ENCODE measurements at places on chromosomes 4 and X. TPM values are rescaled to one million over a fixed set of nuclear protein-coding genes. Genes with fewer than 3 reads are reported as not detected.

DNA sequence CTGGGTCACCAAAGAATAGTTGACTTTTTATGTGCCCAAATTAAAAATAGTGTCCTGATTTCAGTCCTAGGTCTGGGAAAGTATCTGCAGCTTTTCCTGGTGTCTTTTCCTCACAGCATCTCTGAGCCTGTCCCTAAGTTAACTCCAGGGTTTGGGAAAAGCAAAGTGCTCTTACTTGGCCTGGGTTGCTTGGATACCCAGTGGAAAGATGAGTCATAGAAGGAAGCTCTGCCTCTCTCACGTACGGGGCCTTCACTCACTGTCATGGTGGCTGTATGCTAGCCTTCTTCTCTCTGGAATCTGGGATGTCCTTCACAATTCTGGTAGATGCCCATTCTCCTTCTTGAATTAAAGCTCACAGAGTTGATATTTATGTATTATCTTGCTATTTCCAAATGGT lies 607.3 kb downstream of the ANKRD50 start:
- DNase-seq = no peak

DNA sequence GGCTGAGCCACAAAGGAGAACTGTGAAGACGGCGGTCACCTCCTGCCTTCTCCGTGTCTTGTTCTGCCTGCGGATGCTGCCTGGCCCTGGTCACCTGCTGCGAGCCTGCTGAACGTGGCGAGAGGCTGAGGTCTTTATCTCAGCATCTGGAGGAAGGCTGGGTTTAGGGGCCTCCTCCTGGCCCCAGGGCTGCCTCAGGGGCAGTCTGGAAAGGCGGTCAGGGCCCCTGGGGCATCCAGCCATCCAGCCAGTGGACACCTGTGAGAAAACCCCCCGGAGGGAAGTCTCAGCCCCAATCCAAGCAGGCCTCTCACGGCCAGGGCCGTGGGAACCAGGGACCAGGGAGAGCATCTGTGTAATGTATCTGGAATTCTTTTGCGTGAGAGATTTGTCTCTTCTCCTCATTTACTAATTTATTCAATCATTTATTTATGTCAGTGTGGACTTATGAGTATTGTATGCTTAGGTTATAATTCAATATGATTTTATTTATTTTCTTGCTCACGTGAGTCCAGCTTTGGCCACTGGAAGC lies 11.3 kb downstream of the PDE6B start:
- no peak for DNase-seq

DNA sequence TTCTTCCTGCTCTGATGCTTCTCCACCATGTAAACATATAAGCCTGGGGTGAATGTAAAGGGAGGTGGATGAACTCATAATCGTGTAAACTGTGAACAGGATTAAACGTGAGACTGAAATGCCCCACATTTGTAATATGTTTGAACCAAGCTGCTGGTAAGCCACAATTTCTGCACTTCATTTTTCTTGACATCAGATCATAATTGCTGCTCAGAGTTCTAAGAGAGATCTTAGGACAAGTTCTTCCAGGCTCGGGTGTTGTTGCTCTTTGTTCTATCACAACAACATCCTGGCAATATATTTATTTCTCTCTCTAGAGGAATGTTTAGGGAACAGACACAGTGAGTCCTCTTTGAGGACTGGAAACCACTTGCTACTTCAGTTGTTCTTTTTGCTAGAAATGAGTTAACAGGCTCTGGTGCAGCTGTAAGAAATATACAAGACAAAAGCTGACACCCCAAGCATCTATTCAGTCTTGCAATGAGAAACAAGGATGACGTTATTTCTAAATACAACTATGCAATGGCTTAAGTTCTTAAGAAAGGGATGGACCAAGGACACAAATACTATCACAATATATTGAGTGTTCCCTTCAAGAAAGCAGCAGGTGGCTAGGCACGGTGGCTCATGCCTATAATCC lies 59.6 kb downstream of the LNX1 start:
- DNase-seq = no peak

- DNase-seq = no peak
Measured at GRCh38 chr4:6355052-6355451, 85.4 kb downstream of the WFS1 start.

DNA sequence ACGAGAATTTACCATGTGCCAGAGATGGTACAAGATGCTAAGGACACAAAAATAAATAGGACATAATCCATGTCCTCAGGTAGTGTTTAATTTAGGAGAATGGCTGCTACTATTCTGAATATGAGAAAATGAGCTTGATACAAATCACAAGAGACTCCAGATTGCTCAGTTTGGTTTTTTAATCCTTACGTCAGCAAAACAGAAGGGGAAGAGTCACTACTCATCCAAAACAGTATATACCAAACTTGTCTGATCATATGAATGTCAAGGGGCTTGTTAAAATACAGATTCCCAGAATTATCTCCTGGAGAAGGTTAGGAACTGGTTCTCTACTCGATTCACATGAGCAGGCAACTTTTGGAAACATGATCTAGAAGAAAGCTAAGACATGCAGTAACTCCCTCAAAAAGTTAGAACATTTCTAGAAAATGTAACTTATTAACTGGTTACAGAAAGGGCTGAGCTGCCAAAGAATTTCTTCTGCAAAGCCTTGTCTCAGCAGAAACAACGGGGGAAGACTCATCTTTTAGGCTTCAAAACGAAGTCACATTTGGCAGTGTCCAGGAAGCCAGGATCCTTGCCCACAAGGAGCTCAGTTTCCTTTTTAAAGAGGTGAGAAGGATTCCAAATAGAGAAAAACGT lies 3.4 kb downstream of the AIFM1 start:
- DNase-seq = no peak

DNA sequence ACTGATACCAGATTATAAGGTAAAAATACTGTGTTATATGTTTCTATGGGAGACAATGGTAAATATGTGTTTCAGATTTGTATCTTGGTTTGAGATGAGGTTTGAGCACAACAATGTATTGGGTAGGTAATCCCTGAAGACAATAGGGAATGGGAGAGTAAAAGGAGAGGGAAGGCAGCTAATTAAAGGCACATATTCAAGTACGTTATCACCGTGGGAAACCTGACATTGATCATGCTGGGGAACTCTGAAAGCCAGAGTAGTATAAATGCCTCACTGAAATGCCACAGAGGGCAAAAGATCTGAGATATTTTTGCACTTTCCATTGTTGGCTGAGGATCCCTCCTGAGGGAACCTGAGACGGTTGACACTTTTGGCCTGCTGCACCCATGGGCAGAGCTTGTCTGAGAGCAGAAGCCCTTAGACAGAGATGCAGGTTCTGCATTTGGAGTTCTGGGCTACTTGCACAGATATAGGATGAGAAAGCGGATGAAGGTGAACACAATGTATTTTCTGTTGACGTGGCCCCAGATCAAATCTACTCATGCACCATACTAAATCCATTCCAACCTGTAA lies 506.7 kb downstream of the PCDH18 start:
- DNase-seq = no peak

DNA sequence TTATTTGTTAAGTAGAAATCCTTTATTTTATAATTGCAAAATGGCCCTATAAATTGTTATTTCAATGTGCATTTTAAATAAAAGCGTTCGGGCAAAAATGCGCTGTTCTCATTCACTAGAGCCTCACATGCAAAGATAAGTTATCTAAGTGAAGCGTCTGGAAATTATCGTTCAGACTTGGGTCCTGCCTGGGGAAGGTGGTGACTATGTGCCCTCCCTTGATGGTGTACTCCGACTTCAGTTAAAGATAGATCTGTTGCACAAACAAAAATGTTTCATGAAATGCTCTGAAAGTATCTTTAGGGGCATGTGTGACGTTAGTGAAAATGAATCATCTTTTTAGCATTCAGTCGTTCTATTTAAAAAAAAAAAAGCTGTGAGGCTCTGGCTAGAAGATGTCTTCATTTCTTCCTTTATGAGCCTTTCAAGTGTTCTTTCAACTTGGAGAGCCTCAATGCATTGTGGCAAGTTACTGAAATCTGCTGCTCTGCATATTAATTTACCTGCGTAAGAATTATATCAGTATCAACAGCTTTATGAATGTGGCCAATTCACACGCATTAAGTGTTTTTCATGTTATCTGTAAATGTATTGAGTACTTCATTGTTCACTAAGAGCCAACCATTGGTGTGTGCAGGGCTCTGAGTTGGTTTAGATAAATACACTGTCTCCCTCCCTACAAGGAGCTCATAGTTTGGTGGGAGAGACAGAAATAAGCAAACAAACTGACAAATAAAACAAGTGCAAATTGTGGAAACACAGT lies 83.0 kb downstream of the AFF1 start:
- DNase-seq = no peak

GRCh38 chr4:178198691-178199090 lies 756.5 kb upstream of the AGA start:
- DNase-seq = no peak

GRCh38 chr4:138870737-138871554 lies 144.6 kb upstream of the NOCT start:
- peak; percentile 63 for DNase-seq

GRCh38 chr4:118193421-118193820 lies 159.1 kb downstream of the NDST3 start:
- no peak for DNase-seq

DNA sequence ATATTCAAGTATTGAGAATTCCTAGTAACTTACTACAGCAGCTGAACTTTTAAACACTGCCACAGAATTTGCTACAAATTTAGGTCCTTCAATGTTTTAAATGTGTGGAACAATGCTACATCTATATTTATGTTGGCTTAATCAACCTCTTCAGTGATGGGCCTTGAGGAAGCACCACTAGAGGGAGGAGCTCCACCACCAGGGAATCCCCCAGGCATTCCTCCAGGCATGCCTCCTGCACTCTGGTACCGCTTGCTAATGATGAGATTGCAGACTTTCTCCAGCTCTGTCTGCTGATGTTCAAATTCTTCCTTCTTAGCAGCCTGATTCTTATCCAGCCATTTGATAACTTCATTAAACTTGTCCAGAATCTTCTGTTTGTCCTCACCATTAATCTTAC lies 190.8 kb downstream of the HTR2C start:
- peak; percentile 5 for DNase-seq

DNA sequence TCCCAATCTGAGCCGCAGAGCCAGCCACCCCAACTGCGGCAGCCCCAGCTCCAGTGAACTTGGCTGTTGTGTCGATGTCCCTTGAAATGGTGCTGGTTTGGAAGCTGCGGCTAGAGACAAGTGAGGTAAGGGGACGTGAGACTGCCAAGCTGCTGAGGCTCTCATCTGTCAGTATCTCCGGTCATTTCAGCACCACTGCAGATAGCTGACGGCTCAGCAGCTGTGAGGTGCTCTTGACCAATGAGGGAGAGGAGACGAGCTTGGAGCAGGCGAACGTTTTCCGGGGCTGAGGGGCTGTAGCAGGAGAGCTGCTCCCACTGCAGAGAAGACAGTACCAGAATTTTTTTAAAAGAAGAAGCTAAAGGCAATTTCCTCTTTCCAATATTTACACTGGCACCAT lies 175.5 kb upstream of the CASK start:
- DNase-seq = no peak

Gene UGDH
- total RNA-seq = 71.8 TPM

DNA sequence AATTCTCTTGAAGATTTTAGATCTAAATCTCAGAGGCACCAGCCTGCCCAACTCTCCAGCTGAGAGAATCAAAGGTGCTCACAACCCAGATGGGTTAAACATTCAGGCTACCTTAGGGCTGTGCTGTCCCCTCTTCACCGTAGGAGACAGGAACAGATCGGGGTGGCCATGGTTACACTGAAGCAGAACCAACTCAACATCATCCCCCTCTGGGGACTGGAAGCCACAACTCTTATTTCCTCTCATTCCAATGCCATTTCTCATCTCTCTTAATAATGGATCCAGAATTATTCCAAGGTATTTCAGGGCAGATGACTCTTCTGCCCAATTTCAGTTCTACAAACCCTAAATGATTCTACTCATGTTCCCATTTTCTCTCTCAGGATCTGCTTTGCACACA lies 109.7 kb downstream of the NKX6-1 start:
- DNase-seq = no peak

Gene SHISA3
- total RNA-seq = not detected

DNA sequence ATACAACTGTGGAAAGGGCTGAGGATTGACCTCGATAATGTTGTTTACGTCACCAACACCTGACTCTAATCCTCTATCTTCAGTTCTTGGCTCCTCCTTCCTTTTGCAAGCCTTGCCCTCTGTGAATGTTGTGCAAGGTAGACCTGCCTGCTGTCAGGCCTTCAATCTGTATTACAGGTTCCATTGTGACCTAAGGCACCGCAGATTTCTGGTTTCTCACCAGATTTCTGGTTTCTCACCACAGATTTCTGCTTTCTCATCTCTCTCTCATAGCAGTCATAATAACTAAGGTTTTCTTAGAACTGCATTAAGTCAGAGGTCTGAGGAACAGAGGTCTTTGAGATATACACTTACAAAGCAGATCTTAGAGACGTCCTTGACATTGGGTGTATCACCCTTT lies 51.5 kb upstream of the ETNPPL start:
- DNase-seq = no peak

DNA sequence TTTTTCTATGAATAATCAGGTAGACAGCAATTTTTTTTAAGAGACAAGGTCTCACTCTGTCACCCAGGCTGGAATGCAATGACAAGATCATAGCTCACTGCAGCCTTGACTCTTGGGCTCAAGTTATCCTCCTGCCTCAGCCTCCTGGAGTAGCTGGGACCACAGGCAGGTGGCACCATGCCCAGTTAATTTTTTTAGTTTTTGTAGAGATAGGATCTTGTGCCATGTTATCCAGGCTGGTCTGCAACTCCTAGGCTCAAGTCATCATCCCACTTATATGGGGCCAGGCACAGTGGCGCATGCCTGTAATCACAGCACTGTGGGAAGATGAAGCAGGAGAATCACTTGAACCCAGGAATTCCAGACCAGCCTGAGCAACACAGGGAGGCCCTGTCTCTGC lies 26.8 kb downstream of the AFAP1 start:
- DNase-seq = no peak

Gene PSAPL1
- total RNA-seq = not detected

Gene PCDH10
- not detected for total RNA-seq

GRCh38 chr4:72243641-72244040 lies 211.8 kb downstream of the NPFFR2 start:
- DNase-seq = no peak

Gene TMEM150C
- 0.98 TPM for total RNA-seq

Gene RAB9B
- 1.5 TPM for total RNA-seq

GRCh38 chr4:36278789-36279188 lies 2.6 kb upstream of the DTHD1 start:
- DNase-seq = no peak

Measured in Calu3 (cell line).